ENCODE measurements at places on chromosomes 16 and 17.

DNA sequence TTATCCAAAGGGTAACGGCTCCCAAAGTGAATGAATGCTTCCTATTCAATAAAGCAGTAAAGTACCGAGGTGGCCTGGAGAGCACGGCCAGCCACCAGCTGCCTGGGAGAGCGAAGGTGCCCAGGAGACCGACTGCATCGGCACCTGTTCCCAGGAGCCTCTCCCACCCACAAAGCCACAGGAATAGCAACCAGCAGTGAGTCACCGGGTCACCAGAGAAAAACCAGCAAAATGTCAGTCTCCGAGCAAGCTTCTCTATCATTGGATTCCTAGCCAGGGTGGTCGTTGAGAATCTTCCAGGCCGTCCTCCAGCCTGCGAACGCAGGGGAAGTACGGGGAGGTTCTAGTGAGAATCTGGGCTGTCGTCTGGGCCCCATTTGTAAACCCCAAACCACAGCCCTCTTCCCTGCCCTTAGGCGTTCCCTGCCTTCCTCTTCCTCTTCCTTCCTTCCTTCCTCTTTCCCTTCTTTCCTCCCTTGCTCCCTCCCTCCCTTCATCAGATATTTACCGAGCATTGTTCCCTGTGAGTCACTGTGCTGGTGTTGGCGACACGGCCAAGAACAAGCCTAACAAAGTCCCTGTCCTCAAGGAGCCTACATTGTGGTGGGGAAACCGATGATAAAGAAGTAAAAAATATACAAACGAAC lies 114.6 kb downstream of the SLC39A11 start:
- DNase-seq = no peak

DNA sequence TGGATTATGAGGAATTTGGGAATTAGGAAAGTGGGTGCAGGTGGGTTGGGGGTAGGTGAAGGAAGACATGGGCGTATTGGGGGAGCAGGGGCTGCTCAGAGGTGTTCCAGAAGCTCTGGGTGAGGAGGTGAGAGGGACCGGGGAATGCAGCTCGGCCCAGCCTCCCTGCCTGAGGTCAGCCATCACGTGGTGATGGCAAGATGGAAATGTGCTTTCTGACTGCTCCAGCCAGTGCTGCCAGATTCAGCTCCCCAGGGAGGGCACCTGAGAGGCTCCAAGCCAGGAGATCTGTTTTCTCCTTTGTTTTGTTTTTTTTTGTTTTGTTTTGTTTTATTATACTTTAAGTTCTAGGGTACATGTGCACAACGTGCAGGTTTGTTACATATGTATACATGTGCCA lies 35.2 kb upstream of the STH start:
- no peak for DNase-seq

DNA sequence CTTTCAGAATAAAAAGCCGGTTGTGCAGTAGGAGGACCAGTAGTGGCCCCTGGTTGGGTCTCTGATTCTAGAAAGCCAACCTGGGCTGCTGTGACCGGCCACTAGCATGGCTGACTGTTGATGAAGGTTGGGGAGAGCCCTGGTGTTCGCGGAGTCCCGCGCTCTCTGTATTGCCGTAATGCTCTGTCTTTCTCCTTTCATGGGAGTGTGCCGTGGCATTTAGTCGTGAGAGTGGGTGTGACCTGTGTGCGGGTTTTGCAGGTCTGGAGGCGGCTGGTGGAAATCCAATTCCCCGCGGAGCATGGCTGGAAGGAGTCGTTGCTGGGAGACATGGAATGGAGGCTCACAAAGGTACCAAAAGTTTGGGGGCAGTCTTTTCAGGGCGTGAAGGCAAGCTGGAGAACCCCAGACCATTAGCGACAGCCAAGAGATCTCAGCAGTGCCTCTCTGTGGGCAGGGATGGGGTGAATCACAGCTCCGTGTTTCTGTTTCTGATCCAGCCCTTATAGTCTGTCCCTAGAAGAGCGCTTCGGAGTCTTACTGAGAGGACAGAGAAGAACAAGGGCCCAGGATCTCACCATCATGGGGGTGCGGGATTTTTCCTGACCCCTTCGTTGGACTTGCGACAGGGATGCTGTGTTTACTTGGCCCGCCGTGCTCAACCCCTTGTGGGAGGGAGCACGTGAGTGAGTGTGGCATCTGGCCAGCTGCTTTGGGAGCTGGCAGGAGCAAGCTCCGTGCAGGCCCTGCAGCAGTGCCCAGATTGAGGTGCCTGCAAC lies 56.5 kb downstream of the RNF213 start:
- no peak for DNase-seq

DNA sequence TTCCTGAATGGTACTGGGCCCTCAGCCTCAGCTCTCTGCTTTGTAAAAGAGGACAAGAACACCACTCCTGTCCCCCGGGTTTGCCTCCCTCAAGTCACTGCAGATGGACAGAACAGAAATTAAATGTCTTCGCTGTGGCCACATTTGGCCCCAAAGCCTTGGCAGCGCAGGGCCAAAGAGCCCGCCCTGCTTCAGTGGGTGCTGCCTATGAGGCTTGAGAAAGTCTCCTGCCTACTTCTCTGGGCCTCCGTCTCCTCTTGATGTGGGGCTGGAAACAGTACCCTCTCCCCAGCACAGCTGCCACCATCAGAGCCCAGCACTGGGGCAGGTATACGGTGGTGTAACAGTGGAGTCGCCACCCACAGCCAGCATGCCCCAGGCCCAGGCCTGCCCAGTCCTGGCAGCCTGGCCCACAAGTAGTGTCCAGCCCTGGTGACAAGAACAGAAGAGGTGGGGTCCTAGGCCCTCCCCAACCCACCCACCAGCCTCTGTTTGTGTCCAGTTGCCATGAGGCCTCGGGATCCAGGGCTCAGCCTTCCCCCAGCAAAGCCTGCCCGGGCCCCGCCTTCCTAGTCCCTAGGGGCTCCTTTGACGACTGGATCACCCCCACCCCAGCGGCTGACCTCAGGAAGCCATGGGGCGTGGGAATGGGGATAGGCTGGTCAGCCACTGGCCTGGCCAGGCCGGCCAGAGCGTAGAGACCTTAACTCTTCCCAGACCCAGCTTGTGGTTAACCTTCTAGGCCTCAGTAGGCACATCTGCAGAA lies 3.9 kb upstream of the TPPP3 start:
- no peak for DNase-seq

DNA sequence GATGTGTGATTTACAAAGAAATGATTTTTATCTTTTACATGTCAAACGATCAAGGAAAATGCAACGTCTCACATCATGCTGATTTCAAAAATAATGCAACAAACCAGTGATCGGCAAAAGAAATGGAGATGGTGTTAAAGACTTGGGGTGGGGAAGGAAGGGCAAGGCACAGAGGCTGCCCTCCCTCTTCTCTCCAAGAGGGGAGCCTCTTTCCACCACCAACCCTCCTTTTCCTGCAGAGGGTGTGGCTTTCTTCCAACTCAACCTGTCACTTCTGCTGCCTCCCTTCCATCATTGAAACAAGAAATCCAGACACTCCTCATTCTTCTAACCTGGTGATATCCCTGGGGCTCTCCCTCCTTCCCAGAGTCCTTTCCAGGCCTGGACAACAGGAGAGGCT lies 320.8 kb downstream of the SLC39A11 start:
- DNase-seq = no peak

- DNase-seq = no peak
Measured at GRCh38 chr17:76467366-76467765, at the start of gene AANAT. Gene AANAT, plus strand, starts transcription at chr17:76467603. Its CDS starts 1,144 bp downstream, at chr17:76468747.

DNA sequence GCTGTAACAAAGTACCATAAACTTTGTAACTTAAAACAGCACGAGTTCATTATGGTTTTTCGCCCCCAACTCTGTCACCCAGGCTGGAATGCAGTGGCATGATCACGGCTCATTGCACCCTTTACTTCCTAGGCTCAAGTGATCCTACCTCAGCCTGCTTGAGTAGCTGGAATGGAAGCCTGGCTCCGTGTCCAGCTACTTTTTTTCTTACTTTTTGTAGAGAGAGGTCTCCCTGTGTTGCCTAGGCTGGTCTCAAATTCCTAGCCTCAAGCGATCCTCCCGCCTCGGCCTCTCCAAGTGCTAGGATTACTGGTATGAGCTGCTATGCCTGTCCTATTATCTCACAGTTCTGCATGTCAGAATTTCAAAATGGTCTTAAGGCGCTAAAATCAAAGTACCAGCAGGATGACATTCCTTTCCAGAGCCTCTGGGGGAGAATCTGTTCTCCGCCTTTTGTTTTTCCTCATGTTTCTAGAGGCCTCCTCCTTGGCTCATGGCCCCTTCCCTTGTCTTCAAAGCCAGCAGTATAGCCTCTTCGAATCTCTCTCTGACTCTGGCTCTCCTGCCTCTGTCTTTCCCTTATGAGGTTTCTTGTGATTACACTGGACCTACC lies 10.1 kb upstream of the PRM1 start:
- DNase-seq = no peak

GRCh38 chr16:79874391-79874790 lies 273.9 kb upstream of the MAF start:
- DNase-seq = no peak
